ENCODE measurements at places on chromosomes 3 and 15.

GRCh38 chr15:76864586-76864985 lies 40.6 kb downstream of the SCAPER start:
- DNase-seq = no peak

GRCh38 chr3:183564046-183564445 lies 8.5 kb upstream of the KLHL6 start:
- DNase-seq = no peak

- DNase-seq = no peak
These were observed 168.2 kb upstream of the ROBO2 start for GRCh38 chr3:76871655-76872054.

DNA sequence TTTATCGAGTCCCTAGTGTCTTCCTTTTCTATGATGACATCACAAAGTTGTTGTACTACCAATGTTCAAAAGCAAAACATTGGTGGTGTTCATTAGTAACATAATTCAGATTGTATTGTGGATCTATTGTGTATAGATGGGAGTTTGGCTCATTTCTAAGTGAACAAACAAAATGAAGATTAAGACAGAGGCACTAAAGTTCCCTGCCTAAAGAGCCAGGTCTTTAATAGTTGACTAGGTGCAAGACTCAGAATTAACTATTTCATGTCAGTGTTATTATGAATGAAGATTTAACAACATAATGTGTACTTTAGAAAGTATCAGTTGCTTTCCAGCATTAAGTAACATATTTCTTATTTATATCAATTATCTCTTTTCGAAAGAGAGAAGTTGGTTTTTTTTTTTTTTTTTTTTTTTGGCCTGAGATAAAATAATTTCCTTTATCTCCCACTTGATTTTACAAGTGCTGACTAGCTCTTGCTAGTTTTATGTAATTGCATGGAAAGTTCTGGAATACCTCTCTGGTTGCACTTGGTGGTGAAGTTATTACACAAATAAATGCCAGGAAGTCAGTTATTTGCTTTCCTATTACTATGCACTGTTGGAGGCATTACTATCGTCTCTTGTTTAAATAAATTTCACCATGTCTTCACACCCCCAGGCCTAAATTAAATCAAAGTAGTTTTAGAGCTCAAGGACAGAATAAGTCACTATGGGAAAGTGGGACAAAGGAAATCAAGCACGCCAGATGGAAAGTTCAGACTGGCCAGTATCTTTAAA lies 48.7 kb downstream of the NAALADL2 start:
- no peak for DNase-seq

- DNase-seq = no peak
These were observed 98.8 kb upstream of the GAP43 start for GRCh38 chr3:115524549-115524948.

DNA sequence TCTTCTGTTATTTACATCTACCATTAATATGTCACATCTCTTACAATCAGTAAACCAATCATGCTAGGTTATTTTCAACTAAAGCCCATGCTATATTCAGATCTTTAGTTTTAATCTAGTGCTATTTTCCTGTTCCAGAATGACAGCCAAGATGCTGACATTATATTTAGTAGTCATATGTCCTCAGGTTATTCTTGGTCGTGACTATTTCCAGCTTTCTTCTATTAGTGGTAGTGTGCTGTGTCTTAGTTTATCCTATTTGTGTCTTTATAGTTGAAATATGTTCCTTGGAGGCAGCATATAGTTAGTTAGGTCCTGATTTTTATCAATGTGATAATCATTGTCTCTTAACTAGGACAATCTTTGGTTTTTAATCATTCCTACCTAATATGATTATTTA lies 566.5 kb downstream of the CADM2 start:
- DNase-seq = no peak

DNA sequence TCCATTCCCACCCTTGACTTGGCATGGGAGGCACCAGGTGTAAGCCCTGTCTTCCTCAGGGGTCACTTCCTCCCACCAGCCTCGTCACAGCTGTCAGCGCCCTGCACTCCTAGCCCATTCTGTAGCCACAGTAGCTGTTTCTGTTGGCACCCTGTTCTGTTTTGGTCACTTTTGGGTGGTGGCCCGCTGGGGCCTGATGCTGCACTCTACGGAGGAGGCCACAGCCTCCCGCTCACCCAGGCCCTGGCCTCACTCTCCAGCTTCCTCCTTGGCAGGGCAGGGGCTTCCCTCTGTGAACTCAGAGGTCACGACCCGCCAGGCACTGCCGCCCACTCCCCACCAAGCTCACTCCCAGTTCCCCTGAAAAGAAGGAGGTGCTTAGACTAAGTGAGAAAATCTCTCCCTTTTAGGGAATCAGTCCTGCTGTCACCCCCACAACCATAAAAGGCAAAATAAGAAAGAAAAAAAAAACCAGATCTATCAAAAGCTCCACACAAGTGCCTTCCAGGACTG lies 68.4 kb downstream of the MGLL start:
- peak; percentile 82 for DNase-seq

- DNase-seq = no peak
These were observed 1.2 kb downstream of the YEATS2 start for GRCh38 chr3:183698756-183699155.

GRCh38 chr3:132569580-132569979 lies 27.5 kb upstream of the ACKR4 start:
- no peak for DNase-seq

GRCh38 chr3:30513374-30514152 lies 92.8 kb upstream of the TGFBR2 start:
- no peak for DNase-seq

GRCh38 chr15:101530224-101530958 lies 40.9 kb upstream of the PCSK6 start:
- DNase-seq = no peak

GRCh38 chr15:59522988-59523461 lies 85.0 kb downstream of the FAM81A start:
- DNase-seq = peak; percentile 81

GRCh38 chr3:175485436-175485835 lies 626.3 kb downstream of the NAALADL2 start:
- no peak for DNase-seq

DNA sequence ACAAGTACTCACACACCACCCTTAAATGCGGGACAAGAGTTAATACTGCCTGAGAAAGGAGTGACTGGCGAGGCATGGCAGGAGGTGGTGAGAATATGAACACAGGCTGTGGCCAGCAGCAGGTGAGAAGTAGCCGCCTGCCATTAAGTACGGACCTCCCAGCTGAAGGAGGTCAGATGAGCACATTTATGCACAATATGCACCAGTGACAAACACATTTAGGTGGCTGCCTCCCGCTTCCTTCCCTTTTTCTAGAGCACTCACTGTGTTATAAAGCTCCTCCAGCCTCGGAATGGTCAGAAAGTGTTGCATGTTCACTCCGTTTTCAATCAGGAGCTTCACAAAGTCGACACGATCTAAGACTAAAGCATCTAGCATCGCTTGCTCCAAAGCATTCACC lies 52.4 kb downstream of the TRPM1 start:
- DNase-seq = no peak

GRCh38 chr15:77001351-77001750 lies 6.4 kb downstream of the PSTPIP1 start:
- DNase-seq = peak; percentile 74

- DNase-seq = no peak
These were observed 2.7 kb upstream of the WNT5A start for GRCh38 chr3:55489798-55490132.

DNA sequence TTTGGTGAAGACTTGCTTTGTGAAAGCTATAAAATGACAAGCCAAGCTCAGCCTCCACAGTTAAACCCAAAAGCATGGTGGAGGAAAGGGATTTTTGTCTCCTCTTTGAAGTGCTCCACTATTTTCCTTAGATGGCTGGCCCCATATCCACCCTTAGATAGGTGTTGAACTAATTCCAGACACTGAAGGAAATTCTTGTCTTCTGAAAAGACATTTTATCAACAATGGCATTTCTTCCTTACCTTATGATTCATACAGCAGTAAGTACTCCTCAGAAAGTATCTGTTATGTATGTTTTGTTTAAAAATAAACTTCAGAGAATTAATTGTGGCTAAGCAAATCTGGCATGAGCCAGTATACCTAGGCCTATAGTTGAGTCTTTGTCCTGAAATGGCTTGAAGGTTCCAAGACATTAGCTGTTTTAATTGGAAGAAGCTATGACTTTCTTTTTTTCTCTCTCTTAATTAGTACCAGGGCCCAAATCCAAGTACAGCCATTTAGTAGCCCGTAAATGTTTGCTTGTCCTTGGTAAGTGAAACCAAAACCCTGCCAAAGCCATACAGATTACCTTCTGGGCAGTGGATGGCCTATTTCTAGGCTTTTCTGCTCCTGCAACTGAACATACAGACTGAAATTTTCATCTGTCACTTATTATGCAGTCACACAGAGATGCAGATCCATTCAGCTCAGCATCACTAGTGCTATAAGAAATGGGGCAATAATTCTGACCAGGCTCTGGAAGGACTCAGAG lies 5.1 kb upstream of the BFSP2 start:
- DNase-seq = no peak

DNA sequence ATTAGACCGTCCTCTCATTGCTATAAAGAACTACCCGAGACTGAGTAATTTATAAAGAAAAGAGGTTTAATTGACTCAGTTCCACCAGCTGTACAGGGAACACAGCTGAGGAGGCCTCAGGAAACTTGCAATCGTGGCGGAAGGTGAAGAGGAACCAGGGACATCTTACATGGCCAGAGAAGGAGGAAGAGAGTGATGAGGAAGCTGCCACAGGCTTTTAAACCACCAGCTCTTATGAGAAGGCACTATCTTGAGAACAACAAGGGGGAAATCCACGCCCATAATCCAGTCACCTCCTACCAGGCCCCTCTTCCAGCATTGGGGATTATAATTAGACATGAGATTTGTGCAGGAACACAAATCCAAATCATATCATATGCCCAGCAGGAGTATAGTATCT lies 138.5 kb downstream of the ALCAM start:
- DNase-seq = no peak

DNA sequence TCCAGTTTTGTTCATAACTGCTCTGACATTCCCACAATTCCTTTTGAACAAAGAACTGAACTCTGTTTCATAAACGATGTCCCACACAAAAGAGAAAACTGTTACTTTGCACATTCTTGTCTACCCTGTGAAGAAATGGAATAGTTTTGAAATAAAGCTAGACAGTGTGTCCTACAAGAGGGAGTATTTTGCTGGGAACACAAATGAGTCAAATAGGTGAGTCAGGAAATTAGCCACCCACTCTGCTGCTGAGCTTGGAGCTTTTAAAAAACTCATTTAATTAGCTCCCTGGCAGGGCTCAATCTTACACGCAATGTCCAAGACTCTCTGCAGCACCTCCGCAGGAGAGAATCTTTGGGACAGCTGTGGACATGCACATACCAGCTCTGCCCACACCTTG lies 193.4 kb downstream of the SLC9A9 start:
- no peak for DNase-seq

DNA sequence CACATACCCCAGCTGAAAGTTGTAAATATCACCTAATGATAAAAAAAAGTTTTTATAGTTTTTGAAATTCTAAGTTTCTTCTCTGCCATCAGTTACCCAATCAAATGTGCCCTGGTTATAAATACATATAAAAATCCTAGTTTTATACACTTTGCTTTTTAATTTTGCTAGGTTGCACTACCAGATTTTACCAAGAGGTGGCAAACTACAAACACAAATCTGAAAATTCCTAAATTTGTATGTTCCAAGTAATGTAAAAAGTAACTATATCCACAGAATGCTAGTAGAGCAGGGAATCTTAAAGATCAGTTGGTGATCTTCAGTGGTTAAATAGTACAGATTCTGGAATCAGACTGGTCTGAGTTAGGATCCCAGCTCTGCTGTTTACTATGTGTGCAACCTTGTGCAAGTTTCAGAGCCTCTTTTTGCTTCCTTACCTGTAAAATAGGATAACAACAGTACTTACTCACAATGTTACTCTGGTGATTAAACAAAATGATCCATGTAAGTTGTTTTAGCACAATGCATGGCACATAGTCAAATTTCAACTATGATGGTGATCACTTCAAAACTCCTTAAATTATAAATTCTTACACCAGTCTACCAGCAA lies 11.0 kb downstream of the TRPM7 start:
- DNase-seq = no peak
